Fibroblast of villous mesenchyme (primary cell): ENCODE measurements at places on chromosomes 2 and 18. TPM values are rescaled to one million over a fixed set of nuclear protein-coding genes. Genes with fewer than 3 reads are reported as not detected.

GRCh38 chr2:54712516-54712915 lies 10.9 kb upstream of the EML6 start:
- DNase-seq, result no peak

DNA sequence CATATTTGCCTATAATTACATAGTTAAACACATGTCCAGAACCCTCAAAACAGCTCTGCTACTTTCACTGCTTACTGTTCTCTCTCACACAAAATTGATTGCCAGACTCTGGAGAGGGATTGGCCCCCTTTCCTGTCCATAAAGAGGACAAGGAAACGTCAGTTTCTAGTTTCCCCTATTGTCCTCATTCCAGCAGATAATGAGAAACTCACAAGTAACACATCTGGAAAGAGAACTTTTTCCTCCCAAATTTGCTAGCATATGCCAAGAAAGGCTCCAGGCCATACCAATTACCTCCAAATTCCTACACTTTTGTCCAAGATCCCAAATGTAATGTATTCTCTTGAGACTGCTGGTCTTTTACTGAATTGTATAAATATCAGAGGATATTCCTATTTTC lies 200.5 kb downstream of the EXOC6B start:
- DNase-seq, result no peak

GRCh38 chr2:150531591-150531990 lies 44.1 kb upstream of the RND3 start:
- DNase-seq, result no peak

GRCh38 chr2:134392442-134393074 lies 138.7 kb downstream of the MGAT5 start:
- no peak for DNase-seq

DNA sequence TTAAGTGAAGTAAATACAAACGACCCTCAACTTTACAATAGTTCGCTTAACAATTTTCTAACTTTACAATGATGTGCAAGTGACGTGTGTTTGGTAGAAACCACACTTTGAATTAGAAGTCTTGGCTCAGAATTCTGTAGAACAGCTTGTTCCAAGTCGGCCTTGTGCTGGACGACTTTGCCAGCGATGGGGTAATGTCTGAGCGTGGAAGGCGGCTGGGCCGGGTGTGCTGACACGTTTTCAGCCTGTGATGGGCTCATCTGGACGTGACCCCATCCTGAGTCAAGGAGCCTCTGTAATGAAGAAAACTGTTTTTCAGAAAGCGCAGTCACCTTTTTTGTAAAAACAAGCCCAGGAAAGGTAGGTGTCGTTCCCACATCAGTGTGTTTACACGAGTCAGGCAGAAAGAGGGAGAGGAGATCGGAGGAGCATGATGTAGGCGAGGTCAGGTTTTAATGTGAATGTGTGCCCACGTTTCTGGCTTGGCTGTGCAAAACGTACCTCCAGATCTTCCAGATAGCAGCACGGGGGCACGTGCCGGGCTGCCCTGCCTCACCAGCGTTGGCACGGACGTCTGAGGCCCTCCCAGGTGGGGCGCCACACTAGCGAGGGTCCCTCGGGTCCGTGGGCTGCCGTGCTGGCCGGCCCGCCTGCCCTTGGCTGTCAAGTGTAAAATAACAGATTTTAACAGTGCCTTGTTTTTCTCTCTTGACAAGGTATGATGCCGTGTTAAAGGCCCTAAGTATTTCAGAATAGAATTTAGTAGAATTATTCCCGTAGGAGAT lies 54.6 kb downstream of the CTDP1 start:
- no peak for DNase-seq

DNA sequence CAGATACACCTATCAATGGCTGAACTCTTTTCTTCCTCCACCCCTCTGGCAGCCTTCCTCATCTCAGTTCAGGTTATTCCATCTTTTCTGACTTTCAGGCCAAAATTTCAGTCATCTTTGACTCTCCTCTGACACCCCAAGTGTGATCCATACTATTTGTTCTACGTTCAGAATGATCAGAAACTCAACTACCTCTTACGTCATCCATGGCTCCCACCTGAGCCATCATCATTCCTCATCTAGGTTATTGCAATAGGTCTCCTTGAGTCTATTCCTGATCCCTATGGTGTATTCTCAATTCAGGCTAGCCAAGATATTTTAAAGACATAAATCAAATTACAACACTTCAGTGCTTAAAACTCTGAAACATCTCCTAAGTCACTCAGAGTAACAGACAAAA lies 589.7 kb downstream of the ERBB4 start:
- no peak for DNase-seq

DNA sequence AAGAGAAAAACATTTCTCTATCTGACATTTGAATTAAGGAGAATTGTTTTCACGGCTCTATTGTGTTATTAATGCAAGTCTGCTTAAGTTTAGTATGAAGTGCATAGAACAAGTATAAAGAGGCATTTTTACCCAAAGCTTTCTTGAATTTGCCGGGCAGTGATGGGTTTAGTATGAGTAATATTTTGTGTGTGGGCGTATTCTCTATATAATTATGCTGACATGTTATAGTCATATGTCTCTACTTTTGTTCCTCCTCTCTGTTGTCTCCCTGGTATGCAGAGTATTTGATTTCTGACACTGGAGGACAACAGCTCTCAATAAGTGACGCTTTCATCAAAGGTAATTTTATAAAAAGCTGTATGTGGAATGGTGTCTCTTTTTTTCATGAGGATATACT lies 45.9 kb downstream of the PIKFYVE start:
- no peak for DNase-seq

The IL1F10 gene
- total RNA-seq, result not detected in 2 replicates

DNA sequence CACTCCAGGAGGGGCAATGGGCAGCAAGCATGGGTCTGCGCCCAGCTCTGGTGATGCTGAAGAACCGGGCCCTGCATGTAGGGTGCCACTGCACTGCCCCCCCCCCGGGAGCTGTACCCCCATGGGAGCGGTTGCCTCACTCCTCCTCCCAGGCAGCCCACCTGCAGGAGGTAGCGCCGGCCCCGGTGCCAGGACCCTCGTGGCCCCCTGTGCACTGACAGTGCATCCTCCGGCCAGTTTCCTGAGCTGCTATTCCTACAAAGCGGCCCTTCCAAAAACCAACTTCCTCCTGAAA lies 109.4 kb downstream of the ZNF516 start:
- DNase-seq, result no peak

The ERFE gene
- total RNA-seq, result 0.86 and 2.9 TPM in 2 replicates

The FAM124B gene
- under 0.01 and 0.32 TPM in 2 replicates for total RNA-seq

GRCh38 chr2:239679755-239680154 lies 278.9 kb upstream of the HDAC4 start:
- no peak for DNase-seq

DNA sequence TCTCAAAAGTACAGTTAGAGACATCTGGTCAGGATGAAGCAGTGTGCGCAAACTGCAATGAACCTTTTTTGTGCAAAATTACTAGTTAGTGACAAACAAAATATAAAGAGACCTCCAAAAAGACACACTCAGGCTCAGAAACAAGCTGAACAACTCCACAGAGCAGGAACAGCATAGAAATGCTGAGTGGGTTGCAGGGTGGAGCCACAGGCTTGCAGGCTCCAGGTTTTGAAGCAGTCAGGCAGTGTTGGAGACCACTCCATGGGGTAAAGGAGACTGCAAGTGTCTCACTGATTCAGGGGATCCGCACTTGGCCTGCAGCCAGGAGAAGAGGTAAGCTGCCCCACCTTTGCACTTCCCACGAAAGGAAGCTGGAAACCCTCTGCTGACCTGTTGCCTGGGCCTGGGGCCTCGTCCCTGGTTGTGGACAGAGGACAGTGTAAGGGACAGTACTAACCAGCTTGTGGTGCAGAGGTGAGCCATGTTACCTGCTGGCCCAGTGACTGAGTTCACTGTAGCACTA lies 36.4 kb downstream of the CFAP221 start:
- DNase-seq, result no peak

DNA sequence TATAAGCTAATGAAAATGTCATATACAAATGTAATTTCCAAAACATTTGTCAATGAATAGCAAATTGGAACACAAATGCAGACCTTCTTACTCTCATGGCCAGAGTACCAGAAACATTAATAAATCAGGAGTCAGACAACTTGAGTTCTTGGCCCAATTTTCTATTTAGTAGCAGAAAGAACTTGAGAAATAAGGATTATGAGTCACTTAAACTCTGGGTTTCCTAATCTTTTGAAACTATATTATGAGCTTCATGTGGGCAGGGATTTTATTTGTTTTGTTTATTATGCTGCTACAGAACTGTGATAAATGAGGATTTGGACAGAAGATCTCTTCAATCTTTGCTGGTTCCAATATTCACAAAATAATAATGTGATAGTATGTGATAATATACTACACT lies 686.7 kb downstream of the NR4A2 start:
- no peak for DNase-seq

The ST6GAL2 gene
- total RNA-seq, result 4.3 and 5.2 TPM in 2 replicates

- DNase-seq, result no peak
Measured at GRCh38 chr18:57410749-57411148, 24.4 kb upstream of the ONECUT2 start.

GRCh38 chr2:197453914-197454398 lies 604 bp downstream of the COQ10B start:
- DNase-seq, result peak; percentile 96

DNA sequence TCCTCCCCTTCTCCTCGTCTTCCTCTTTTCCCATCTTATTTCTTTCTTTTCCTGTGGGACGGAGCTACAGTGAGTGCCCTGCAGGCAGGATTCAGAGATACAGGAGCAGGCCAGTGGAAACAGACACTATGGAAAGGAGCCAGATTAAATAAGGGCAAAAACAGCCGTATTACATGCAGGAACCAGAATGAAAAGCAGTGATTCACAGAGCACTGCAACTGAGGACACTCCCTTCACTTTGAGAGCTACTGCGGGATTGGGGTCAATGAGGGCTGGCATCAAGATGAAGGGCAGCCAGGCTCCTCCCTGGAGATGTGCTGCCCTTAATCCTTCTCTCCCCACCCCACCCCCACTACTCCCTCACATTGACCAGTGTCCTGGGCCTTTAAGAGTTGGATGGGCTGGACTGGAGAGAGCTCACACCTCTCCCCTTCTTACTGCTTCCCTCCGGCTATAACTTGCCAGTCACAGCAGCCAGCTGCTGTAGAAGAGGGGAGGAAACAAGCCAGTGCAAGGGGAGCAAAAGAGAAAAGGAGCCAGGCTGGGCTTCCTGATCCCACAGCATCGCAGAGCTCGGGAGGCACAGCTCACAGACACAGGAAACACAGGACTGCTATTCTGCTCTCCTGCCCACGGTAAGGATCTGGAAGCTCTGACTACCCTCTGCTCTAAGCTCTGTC lies at the start of gene PLCD4:
Gene PLCD4, plus strand, starts transcription at position 464 of the 680 bp plus-strand sequence. CDS start 7,841 bp downstream, outside the sequence.
- peak; percentile 77 for DNase-seq

DNA sequence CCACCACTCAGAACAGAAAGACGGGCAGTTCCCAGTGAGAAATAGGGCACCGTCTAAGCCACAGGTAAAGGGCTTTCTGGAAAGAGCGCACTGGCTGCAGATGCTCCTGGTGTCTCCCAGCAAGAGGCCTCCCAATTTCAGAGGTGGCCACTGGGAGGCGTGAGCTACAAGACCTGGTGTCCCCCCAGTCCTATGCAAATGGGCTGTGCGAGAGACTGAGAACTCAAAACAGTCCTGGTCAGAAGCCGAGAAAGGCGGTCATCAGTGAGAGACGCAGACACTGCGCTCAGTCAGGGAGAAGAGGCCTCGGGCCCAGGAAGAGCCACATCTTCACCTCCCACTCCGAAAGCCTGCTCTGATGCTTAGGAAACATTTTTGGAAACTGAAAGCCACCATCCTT lies 179.5 kb downstream of the EIPR1 start:
- no peak for DNase-seq

DNA sequence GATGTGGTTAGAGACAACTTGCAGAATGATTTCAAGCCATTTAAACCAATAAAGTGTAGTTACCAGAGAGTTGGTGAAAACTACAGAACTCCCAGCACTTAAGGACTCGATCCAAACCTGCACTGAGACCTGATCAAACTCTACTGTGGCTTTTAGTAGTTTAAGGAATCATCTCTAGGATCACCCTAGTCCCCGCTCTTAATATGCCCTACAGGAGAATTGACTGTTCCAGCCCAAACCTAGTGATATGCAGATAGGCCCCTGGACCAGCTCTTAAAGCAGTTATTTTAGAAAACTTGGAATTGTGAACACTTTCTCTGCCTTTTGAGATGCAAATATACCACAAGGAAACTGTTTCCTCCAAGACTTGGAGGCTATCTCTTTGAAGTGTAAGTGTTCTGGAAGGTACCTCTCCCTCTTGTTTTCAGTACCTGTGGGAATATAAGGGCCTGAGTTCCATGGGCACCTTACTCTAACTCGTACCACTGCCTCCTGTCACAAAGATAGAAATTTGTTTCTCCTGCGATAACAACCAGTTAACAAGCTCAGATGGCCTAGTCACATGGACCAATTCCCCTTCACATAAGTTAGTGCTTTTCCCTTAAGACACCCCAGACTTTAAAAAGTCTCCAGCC lies 1367.2 kb upstream of the SLC39A10 start:
- no peak for DNase-seq

The UPP2 gene
- total RNA-seq, result not detected in 2 replicates

The CD8A gene
- total RNA-seq, result not detected in 2 replicates

- DNase-seq, result peak; percentile 97
Measured at GRCh38 chr18:77108001-77108692, 24.4 kb downstream of the MBP start.

DNA sequence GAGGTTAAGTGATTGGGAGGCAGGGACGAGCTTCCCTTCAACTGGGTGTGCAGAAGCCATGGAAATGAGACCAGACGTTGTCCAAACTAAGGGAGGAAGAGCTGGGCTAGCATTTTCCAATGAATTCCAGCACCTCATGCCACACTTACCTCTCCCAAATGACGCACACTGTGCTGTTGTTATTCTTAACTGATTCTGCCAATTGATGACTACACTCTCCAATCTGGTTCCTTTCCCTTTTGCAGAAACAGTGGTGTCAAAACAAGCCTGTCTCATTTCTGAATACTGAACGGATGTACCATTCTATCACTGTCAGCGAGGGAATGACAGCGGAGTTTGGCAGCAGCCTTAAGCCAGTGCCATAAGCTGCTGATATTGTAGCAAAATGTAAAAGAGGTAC lies 380.5 kb upstream of the HNRNPA3 start:
- DNase-seq, result no peak

GRCh38 chr2:81598453-81598852 lies 1293.9 kb upstream of the LRRTM1 start:
- DNase-seq, result no peak

The CYP27C1 gene
- total RNA-seq, result under 0.01 TPM in 2 replicates

DNA sequence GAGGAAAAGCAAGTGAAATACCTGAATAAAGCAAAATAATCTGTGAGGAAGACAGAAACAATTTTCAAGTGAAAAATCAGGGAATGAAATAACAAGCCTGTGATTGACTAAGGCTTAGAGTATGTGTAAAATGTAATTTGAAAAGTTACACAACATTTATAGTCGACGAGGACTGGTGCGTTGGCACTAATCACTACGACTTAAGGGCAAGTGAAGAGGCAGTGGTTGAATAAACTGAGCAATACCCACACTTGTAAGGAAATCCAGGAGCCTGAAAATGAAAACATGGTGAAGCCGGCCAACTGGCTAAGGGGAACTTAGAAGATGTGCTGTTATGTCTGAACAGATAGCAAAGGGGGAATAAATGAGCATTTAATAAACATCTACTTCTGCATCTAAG lies 13.4 kb downstream of the DOK1 start:
- peak; percentile 73 for DNase-seq

GRCh38 chr18:61765097-61765496 lies 127.7 kb downstream of the RNF152 start:
- DNase-seq, result peak; percentile 39

The BCL2L11 gene
- 0.86 and 1.6 TPM in 2 replicates for total RNA-seq

The MMADHC gene
- 173 and 265 TPM in 2 replicates for total RNA-seq

- no peak for DNase-seq
Measured at GRCh38 chr18:62899534-62899933, 184.2 kb downstream of the PHLPP1 start.
